A172 (cell line): ENCODE measurements at places on chromosomes 12 and 14. TPM values are rescaled to one million over a fixed set of nuclear protein-coding genes. Genes with fewer than 3 reads are reported as not detected.
A peak's percentile ranks its signal among the peaks of the same experiment; 100 is the strongest.

Gene SYT1
- 7.5 and 7.7 TPM in 2 replicates for total RNA-seq

Gene RPGRIP1
- not detected in 2 replicates for total RNA-seq

Gene EPYC
- total RNA-seq: not detected in 2 replicates

Gene SSPN
- total RNA-seq: 0.93 and 1.3 TPM in 2 replicates

Gene CELA1
- total RNA-seq: not detected in 2 replicates

Gene MYO1H
- total RNA-seq: not detected in 2 replicates

Gene ANO2
- total RNA-seq: 2.1 and 2.7 TPM in 2 replicates

Gene DBX2
- total RNA-seq: not detected in 2 replicates

Gene PRPF40B
- 9.1 and 13.9 TPM in 2 replicates for total RNA-seq

Gene KRT78
- total RNA-seq: not detected in 2 replicates

Gene C14orf180
- not detected in 2 replicates for total RNA-seq

Gene TAS2R13
- 0.36 TPM in 1 of 2 replicates, not detected in the other for total RNA-seq

Gene AACS
- 26.6 and 32.1 TPM in 2 replicates for total RNA-seq

Gene EDDM3A
- total RNA-seq: not detected in 2 replicates

Gene KRT6A
- total RNA-seq: not detected in 2 replicates

Gene LRFN5
- not detected in 2 replicates for total RNA-seq

DNA sequence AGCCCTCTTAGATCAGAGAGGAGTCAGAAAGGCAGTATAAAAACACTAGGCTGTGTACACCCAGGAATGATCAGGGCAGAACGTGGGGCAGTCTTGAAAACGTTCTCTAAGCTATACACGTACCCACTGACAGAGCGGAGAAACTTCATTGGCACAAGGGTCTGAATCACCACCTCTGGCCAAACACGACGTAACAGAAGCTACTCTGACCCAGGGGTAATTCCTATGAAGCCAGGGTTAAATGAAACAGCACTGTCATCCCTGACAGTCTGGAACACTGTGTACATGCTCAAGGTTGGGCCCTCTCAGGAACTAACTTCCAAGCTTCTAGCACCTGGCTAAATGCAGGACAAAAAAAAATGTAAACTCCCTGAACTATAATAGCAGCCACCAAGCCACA lies 38.4 kb downstream of the PARP11 start:
- no peak for DNase-seq

- no peak for DNase-seq
Measured at GRCh38 chr14:94907626-94908261, 137.8 kb upstream of the GSC start.

GRCh38 chr14:64213086-64213485 lies 81.1 kb downstream of the ESR2 start:
- no peak for DNase-seq

GRCh38 chr12:96155781-96156180 lies 38.4 kb upstream of the ELK3 start:
- DNase-seq: no peak

DNA sequence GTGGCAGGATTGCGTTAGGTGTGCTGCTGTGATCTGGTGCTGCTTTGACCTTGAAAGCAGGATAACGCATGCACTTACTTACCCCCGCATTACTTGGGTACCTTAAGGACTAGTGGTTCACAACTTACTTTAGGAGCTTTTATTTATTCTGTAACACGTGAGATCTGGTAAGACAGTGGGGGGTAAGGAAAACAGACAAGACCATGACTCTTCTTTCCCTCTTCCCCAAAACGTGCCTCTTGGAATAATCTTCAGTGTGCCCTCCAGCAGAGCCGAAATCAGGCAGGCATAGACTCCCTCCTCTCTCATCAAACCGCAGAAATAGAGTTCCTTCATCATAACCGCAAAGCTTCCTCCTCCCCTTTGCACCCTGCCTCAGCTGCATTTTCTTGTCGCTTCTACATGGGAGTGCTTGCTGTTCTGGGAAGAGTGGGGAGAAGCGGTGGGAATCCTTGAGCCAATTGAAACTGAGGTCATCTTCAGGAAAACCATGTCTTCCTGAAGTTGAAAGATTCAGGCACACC lies 43.4 kb downstream of the RAD52 start:
- no peak for DNase-seq

DNA sequence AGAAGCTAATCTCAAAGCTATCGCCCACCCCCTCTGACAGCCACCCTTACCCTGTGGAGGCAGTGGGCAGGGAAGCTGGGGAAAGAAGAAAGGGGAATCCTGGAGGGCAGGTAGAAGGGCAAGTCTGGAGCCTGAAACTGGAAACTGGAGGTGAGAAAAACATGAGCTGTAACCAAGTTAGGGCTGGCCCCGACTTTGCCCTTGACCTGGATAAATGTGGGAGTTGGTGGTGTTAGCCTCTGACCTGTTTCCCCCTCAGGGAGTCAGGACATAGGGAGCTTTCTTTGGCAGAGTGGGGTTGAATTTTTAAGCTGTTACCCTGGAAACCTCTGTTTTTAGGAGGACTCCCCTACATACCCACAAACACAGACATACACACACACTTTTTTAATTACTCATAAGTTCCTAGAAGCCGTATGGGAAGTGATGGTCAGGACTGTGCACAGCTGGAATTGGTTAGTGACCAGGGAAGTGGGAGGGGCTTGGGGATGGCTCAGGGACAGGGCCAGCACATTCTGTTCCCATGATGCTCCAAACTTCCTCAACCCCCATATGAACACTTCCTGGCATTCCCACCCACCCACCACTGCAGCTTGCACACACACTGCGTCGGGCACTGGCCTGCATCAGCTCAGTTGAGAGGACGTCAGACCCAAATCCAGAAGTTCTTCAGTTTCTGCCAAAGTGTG lies 5.0 kb upstream of the MMP19 start:
- DNase-seq: peak; percentile 94

DNA sequence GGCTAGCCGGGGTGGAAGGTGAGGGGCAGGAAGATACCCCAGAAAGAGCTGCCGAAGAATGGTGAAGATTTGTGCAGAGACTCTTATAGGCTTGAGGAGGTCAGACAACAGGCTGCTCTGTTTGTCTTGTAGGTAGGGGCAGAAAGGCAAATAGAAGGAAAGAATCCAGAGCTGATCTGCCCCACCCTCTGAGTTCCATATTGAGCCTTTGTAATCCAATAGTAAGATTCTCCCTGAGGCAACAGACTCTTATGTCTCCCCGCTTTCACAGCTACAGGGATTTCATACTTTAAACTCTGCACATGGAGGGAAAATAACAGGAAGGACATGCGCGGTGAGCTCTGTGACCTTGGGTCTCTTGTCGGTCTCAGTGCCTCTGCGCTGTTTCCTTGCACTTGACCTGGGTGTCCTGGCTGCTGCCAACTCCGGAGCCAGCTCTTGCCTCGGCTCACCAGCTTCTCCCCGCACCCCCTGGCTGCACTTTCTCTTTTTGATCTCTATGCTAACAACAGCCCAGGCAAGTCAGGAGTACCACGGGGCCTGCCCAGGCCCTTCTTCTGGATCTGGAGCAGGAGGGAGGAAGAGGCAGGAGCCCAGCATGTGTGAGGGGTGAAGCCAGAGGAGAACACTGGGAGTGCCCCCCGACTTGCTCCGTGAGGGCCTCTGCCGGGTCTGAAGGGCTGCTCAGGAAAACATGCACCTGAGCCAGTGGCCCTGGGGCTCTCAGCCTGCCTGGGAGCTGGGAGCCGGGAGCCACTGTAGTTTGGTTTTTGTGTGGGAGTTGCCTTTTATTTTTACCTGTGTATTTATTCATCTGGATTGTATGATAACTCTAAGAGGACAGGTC lies 75.8 kb downstream of the PPP1R36 start:
- DNase-seq: no peak

- no peak for DNase-seq
Measured at GRCh38 chr14:71554959-71555612, 377.1 kb upstream of the RGS6 start.

DNA sequence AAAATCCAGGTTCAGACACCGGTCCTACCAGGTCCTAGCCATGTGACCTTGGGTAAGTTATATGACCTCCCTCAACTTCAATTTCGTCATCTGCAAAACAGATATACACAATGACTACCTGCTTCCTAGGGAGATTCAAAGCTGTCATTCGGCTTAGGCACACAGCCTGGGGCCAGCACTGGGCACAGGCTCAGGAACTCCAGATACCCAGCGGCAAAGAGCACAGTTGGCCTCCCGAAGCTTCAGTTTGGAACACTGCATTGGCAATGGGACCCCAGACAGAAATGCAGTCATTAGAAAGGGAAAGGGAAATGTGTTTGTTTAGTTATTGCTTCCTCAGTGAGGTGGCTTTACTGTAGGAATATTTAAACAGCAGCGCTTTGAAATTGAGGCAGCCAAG lies 11.4 kb downstream of the PLEKHG6 start:
- DNase-seq: no peak

GRCh38 chr12:71782017-71782416 lies 27.4 kb downstream of the RAB21 start:
- no peak for DNase-seq

GRCh38 chr14:74557691-74558090 lies 54.3 kb downstream of the LTBP2 start:
- no peak for DNase-seq

- no peak for DNase-seq
Measured at GRCh38 chr12:96070670-96071279, 35.4 kb upstream of the LTA4H start.

GRCh38 chr14:100737526-100737925 lies 10.8 kb downstream of the DLK1 start:
- no peak for DNase-seq

DNA sequence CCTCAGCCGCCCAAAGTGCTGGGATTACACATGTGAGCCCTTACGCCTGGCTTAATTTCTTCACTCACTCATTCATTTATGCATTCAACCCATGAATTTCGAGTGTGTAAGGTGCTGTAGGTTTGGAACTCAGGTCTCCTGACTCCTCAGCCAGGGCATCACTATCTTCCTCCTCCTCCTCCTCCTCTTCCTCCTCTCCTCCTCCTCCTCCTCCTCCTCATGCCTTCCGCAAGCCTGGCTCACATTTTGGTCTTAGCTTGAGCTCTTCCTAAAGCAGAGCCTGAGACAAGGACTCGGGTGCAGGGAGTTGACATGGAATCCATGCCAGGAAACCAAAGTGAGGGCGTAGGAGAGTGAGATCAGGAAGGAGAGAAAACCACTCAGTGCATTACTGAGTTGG lies 20.8 kb upstream of the CHGA start:
- no peak for DNase-seq

GRCh38 chr14:40113671-40114070 lies 681.4 kb upstream of the FBXO33 start:
- no peak for DNase-seq

GRCh38 chr12:1650978-1651361 lies 21.9 kb downstream of the WNT5B start:
- DNase-seq: no peak

- DNase-seq: no peak
Measured at GRCh38 chr12:80050236-80050635, 49.1 kb upstream of the OTOGL start.

GRCh38 chr14:97644365-97644764 lies 847.2 kb downstream of the VRK1 start:
- no peak for DNase-seq

- no peak for DNase-seq
Measured at GRCh38 chr12:111010061-111010460, 89.7 kb upstream of the MYL2 start.

GRCh38 chr12:124780336-124780735 lies 83.3 kb downstream of the SCARB1 start:
- DNase-seq: no peak
